ENCODE measurements at places on chromosomes 16 and 17.

DNA sequence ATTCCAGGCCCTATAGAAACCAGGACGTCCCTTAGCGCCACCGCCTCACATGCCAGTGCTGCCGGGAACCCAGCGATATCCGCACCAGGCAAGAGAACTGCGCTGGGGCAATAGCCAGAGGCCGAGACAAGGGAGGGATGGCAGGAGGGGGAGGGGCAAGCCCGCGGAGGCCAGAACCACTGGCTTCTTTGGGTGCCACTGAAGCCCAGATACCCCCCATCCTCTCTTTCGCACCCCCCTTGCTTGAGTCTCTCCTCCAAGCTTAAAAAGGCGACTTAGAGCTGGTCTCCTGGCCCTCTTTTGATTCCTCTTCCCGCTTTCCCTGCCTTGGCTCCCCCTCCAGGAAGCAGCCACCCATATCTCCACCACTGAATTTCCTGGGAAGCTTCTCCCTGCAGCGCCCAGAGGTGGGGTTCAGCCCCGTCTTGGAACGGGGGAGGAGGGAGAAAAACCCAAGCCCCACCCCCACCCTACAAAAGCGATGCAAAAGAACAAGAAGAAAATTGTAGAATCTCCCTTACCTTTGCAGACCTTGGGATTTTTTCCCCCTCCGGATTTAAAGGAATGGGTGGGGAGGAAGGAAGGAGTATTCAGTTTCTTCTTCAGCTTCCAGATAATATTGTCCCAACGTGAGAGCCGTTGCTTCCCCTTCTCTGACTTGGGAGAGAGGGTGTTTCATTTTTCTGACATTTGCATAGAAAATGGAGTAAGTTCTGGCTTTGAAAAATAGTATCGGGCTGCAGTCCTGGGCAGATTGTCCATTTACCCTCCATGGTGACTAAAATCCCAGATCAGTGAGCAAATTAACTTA lies 622 bp downstream of the HOXB6 start:
- DNase-seq = no peak

DNA sequence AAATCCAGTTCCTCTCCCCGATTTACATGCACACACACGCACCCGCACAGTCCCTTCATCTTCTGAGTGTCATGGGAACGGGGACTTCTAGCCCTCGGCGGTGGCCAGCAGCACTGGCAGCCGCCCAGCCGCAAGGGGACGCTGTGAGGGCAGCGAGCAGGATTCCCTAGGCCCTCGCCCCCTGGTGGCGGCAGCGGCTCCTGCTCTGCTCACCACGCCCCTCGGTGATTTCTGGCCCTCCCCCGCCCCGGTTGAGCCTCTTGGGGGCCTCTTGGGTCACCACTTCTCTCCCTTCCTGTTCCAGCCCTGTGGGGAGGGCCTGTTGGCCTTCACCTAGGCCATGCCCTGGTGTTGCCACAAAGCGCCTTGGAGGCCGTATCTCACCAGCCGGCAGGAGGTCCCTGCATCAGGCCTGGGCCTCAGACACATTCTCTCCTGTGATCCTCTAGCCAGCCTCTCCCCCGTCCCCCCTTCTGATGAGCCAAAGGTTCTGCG lies 75.2 kb upstream of the KSR1 start:
- peak; percentile 19 for DNase-seq

- DNase-seq = no peak
Measured at GRCh38 chr16:57640612-57641011, 12.2 kb downstream of the ADGRG1 start.

DNA sequence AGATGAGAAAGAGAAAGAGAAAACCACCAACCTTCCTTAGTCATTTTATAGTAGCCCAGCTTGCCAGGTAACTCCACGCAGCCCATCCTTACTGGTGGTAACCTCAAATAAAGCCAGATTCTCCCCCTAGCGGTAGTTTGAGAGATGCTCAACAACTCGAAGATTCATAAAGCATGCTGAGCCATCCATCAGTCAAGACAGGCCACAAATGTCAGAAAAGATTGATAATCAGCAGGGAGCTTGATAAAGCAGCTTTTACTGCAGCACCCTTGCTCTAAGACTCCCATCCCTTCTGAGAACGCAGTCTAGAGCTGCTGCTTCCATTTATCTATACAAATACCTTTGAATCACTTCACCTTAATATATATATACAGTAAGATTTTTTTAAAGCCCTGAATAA lies 451.5 kb upstream of the HSBP1 start:
- DNase-seq = peak; percentile 56

DNA sequence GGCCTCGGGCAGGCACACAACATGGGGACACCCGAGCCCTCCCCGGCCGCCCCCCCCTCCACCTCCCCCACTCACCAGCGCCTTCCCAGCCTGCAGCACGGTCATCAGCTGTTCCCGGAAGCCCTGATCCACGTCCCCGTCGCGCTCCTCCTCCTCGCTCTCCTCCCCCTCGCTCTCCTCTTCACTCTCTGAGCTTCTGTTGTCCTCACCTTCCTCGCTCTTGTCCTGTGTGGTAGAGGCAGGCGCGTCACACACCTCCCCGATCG lies 10.3 kb downstream of the MYBBP1A start:
- DNase-seq = no peak

GRCh38 chr16:58002416-58002800 lies 1.2 kb downstream of the USB1 start:
- no peak for DNase-seq

All from NCI-H1105 treated with DMSO at 0.1 percent for 48 hours (cell line).